Ureter (tissue), 1 donor: ENCODE measurements at places on chromosomes 16 and 17.

DNA sequence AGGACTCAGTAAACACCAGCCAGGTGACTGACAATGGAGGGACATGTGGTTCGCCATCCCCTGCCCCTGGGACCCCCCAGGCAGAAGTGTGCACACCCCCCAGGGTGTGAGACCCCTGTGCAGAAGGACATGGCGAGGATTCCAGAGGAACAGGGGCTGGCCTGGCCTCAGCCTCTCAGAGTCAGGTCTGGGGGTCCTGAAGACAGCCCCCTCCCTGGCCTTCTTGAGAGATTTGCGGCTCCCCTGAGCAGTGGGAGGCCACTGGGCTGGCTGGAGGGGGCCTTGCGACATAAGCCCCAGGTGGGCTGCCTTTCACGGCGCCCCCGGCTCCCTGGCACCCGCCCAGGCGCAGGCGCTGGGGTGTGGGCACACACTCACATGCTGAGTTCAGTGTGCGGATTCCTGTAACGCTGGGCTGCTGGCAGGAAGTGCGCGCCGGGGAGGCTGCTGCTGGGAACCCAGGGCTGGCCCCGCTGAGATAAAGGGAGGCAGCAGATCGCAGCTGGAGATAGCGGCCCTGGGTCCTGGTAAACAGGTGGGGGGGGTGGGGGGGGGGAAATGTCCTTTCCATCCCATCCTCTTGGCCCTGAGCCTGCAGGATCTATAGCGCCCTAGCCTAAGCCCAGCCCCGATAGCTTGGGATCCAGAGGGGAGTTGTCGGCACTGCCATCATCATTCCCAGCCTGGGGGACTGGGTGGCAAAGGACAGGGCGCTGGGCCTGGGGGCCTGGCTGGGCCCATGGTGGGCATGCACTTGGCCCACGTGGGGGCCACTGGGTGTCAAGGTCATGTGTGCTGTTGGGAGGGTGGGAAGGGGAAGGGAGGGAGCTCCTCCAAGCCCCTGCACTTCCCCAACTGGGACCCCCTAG lies 27.1 kb downstream of the TMEM235 start:
- peak; percentile 75 for DNase-seq

DNA sequence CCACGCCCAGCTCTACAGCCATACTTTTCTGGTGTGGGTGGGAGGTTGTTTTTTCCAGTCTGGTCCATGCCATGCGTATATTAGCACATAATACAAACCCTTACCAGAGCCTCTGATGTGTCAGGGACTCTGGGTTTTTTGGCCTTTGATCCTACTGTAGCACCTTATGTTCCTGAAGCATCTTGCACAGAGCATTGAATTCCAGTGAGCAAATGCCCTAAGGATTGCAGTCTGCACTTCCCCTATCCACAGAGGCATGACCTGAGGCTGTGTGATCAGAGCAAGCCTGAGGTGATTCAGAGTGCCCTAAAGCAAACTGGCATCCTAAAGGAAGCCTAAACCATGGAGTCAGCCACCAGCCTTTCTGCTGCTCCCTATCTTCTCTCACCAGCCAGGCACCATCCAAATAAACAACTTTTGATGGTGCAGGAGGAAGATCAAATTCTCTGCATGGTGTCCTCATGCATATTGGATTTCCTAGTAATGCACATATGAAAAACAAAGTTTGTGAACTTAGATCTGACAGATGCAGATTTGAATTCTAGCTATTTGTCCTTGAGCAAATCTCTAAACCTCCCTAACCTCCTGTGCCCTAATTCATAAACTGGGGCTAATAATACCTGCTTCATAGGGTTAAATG lies 41.2 kb upstream of the HAS3 start:
- no peak for DNase-seq

DNA sequence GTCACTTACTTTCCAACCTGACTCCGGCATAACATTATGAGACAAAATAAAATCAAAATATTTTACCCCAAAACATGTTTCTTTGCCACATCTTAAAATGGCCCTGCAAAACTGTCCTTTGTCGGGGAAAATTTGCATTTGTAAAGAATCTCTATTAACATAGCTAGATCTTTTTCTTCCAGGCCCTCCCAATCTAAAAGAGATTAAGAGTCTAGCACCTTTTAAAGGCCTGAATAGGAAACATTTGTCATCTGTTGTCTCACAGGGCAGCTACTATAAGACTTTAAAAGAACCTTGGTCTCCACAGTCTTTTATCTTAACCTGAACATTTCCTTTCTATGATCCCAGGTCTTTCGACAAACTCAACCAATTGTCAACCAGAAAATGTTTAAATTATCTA lies 18.1 kb upstream of the DHRS7B start:
- DNase-seq = no peak

DNA sequence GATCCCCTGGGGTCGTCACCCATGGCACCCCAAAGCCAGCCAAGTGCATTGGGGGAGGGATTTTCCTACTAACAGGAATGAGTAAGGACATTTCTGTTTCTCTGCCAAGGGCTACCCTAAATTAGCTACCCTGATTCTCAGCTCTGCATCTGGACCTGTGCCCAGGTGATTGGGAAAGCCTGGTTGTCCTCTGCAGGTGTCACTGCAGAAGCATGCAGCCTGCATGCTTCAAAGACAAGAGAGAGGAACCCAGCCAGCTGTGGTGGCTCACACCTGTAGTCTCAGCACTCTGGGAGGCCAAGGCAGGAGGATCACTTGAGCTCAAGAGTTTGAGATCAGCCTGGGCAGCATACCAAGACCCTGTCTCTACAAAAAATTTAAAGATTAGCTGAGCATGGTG lies 19.6 kb downstream of the BEAN1 start:
- no peak for DNase-seq

DNA sequence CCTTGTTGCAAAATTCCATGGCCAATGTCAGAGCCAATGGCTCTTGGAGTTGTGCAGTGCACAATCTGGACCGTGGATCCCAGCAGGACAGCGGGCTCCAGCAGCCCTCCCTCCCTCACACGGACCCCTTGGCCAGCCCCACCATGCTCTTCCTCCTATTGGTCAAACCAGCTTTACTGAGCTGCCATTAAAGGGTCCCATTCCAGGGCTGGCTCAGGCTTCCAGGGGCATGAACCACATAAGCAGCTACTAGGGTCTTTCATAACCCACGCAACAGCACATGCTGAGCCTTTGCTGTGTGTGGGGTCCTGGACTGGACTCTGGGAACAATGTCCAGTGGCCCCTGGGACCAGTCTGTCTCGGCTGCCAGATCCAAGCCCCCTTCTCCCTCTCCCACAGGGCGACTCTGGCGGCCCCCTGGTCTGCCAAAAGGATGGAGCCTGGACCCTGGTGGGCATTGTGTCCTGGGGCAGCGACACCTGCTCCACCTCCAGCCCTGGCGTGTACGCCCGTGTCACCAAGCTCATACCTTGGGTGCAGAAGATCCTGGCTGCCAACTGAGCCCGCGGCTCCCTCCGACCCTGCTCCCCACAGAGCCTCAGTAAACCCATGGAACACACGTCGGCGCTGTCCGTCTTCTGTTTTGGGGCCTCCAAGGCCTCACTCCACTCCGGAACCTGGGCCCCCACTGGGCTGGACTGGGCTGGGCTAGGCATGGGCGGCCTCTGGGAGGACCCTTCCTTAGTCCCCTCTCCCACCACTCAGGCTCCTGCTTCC lies 5.7 kb downstream of the CTRB1 start:
- no peak for DNase-seq

DNA sequence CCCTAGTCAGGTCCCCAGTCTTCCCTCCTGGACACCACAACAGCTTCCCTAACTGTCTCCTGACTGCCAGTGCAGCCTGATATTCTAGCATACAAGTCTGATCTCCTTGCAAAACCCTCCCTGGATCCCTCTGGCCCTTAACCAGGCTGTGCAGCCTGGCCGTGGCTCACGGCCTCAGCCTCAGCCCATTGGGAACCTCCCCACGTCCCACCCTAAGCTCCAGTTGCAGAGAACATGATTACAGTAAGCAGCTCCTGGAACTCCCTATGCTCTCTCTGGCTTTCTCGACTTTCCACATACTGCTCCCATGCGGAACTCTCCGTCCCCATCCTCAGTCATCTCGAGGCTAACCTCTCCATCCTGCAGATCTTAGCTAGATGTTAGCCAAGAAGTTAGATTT lies 13.0 kb downstream of the ALOX12B start:
- DNase-seq = no peak

- DNase-seq = no peak
These were observed 51.1 kb upstream of the MYH2 start for GRCh38 chr17:10600571-10600970.

DNA sequence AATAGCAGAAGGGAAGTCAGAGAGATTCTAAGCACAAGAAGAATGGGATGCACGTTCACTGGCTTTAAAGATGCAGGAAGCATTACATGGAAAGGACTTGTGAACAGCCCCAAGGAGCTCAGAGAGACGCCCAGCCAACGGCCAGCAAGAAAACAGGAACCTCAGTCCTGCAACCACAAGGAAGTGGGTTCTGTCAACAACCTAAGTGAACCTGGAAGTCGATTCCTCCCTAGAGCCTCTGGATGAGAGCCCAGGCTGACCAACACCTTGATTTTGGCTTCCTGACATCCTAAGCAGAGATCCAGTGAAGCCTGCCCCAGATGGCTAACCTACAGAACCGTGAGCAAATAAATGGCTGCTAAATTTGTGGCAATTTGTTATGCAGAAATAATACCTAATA lies 24.5 kb downstream of the GPR142 start:
- no peak for DNase-seq

DNA sequence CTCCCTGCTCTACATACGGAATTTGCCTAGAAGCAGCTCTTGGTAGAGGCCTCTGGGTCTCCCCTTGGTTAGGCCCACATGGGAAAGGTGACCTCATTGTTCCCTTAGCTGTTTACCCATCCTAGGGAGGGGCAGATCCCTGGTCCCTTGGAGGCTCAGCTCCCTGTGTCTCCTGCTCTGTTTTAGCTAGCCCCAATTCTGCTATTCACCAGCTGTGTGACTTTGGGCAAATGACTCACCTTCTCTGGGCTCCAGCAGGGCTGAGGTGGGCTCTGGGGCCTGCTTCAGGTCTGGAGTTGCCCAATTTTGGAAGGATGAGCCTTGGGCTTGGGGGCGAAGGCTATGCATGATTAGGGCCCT lies 3.9 kb downstream of the ABCC3 start:
- no peak for DNase-seq

GRCh38 chr17:20961586-20961985 lies 81.2 kb downstream of the USP22 start:
- no peak for DNase-seq

DNA sequence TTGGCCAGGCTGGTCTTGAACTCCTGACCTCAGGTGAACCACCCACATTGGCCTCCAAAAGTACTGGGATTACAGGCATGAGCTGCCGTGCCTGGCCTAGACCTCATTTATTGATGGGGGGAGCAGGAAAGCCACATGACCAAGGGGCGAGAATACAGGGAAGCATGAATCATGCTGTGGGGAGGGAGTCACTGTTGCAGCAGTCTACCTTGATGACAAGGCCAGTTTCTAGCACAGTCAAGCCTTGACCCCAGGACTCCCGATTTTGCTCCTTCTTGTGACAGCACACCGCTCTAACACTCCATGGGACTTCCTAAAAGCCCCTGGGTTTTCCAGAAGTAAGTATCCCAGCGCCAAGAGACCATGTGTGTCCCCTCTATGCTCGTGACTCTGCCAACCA lies 42.9 kb upstream of the IRF8 start:
- no peak for DNase-seq

- no peak for DNase-seq
These were observed 3.2 kb downstream of the TMEM208 start for GRCh38 chr16:67229906-67230808.

GRCh38 chr16:2056681-2057407 lies 9.1 kb downstream of the TSC2 start:
- DNase-seq = no peak

DNA sequence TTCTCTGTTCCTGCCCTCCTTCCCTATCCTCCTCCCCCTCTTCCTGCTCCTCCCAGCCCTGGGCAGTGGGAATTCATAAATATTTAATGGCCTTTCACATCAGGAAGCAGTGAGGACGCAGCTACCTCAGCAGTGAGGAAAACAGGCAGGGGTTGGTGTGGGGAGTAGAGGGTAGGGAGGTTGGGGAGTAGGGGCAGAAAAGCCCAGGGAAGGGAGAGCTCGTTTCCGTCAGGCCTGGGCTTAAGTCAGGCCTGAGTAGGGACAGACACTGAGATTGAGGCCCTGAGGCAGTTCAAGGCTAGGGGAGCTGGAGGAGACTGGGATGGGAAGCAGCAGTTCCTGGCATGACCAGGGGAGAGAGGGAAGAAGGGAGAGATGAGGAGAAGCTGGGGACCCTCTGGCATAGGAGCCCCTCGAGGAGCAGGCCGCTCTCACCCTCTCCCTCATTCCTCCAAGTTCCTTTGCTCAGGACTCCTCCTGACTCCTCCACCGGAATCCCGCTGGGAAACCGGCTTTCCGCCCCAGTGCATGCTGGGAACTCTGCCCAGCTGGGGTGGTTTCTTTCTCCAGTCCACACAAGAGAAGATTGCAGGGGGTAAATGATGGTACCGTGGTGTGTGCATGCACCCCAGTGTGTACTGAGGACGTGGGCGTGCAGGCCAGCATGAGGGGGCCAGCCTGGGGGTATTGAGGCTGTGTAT lies 6.2 kb downstream of the SAMD14 start:
- DNase-seq = no peak

DNA sequence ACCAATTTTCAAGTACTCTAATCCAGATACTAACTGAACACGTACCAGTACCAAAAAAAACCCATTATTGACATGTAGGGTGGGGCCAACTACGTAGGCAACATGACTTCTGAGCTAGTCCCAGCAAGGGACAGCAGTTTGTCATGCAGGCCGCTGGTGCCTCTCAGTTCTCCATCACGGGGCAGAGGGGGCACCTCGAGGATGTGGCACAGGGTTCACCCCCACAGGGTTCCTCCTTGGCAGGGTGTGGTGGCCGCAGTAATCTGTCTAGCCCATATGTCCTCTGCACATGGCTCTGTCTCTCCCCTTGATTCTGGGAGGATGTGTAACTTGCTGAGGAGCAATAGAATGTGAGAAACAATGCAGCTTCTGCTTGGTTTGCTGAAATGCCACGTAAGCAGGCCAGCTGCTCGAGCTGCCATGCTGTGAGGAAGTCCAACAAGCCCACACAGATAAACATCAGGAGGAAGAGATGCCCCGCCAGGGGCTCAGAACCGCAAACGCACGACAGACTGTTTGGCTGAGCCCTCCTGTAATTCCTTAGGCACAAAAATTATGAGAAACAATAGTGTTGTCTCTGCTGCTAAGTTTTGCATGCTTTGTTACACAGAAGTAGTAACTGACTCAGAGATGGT lies 62.4 kb downstream of the NT5M start:
- no peak for DNase-seq

GRCh38 chr16:23826528-23827045 lies 9.2 kb upstream of the PRKCB start:
- no peak for DNase-seq

GRCh38 chr16:74078511-74079231 lies 217.9 kb upstream of the PSMD7 start:
- DNase-seq = no peak

- no peak for DNase-seq
These were observed 56.1 kb upstream of the ACSF3 start for GRCh38 chr16:89037261-89038152.
